ENCODE measurements at places on chromosomes 7 and 10.

DNA sequence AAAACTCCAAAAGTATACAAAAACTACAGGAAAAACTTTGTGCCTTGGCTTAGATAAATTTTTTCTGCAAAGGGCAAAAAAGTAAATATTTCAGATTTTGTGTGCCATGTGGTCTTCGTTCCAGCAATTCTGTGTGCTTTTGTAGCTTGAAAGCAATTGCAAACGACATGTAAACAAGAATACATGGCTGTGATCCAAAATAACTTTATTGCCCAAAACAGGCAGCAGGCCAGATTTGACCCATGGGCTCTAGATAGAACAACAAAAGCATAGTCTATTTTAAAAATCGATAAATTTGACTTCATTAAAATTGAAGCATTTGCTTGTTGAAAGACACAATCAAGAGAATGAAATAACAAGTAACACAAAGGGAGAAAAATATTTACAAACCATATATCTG is 336.6 kb downstream of the HPSE2 start:
- DNase-seq: no peak

- no peak for DNase-seq
Measured at GRCh38 chr7:14487701-14488395, 414.7 kb downstream of the DGKB start.

DNA sequence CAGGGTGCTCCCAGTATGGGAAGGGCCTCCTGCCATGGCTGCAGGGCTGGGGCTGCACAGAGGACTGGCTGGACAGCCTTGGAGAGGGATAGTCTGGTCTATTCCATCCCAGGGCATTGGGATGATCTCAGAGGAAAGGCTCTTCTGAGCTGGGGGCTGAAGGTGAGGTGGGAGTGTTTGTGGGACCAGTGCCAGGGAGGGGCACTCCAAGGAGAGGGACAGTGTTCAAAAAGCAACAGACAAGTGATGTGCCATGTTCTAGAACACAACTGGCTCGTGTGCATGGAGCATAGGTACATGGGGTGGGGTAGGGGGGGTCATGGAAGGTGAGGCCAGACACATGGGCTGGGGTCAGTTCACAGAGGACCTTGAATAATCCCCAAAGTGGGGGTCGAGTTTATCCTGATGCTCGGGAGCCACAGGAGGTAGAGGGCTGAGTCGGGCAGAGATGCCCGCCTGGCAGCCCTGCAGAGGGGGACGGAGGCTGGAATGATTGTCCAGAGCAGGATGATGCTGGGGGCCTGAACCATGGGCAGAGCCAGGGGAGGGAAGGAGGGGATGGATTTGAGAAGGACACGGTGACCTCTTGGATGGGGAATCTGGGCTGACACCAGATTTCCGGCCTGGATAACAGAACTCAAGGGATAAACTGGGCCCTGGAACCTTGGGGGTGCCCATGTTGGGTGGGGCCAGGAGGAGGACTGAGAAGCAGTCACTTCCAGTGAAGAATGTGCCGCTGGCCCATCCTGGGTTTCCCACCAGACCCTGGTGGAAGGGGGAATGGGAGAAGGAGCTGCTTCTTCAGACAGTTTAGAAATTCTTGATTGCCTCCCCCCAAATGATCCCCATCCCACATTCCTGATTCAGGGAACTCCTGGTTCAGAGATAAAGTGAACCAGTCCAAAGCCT is 50.4 kb downstream of the NEURL1 start:
- DNase-seq: no peak

GRCh38 chr10:102776779-102777456 is 33.2 kb downstream of the WBP1L start:
- no peak for DNase-seq

DNA sequence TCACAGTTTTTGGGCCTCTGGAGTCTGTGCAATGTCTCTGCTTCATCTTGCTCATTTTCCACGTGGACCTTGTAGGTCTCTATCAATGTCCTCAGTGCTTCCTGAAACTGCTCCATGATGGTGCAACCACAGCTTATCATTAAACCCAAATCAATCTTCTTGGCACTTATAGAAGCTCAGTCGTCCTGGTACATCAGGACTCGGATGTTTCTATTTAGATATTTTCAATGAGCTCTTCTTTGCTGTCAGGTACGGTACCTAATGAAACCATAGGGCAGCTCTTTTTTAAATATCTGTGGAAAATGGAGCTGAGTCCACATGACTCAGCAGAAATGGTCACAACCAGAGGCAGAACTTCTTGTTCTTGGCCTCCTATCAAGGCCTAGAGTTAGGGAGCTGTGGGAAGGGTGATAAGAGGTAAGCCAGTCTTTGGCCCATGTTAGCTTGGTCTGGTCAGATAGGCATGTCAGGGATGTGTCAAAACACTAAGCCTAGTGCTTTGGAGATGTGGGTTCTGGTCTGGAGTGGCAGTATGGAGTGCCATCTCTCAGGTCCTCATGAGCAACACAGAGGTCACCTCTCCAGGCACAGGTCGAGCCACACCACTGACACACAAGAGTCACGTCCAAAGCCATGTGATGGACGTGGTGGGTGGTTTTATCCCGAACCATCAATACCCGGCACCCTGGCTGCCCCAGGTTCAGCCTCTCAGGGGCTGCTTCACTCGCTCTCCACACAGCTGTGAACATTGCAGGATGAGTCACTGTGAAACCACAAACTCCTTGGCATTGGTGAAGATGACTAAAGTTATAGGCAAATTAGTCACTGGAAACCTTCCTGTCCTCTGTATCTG is 87.0 kb downstream of the TBXAS1 start:
- peak; percentile 5 for DNase-seq

All from T-helper 22 cell (primary cell).